G401 (cell line): ENCODE measurements at places on chromosomes 1 and 21. TPM values are rescaled to one million over a fixed set of nuclear protein-coding genes. Genes with fewer than 3 reads are reported as not detected.

- no peak for DNase-seq
Observed at GRCh38 chr1:184648160-184648855, 106.3 kb downstream of the EDEM3 start.

DNA sequence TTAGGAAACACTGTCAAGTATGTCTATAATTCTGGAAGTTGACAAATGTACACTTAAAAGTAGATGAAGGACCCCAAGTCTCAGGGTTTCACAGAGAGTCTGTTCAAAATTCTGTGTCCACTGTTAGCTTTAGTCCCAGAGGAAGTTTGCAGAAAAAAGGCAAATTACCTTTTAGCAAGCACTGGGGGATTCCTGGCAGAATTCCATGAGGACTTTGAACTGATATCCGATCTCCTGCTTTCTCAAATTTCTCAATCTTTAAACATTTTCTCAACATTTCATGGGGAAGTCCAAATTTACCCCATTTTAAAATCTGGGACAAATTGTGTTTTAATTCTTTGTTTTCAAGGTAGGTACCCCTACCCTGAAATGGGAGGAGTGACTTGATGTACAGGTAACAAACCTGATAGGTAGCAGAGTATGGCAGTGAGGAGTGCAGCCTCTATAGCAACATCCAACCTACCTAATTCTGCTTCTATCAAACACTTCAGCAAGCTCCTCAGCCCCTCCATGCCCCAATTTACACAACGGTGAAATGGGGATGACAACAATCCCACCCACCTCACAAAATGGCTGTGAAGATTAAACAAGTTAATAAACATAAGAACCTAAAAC is 344.9 kb downstream of the OMA1 start:
- DNase-seq, result no peak

GRCh38 chr1:169133801-169134502 is 27.5 kb downstream of the ATP1B1 start:
- DNase-seq, result peak; percentile 49

GRCh38 chr1:215523128-215523861 is 43.8 kb upstream of the KCTD3 start:
- DNase-seq, result no peak

- DNase-seq, result no peak
Observed at GRCh38 chr1:17759114-17759513, 4.0 kb downstream of the ACTL8 start.

DNA sequence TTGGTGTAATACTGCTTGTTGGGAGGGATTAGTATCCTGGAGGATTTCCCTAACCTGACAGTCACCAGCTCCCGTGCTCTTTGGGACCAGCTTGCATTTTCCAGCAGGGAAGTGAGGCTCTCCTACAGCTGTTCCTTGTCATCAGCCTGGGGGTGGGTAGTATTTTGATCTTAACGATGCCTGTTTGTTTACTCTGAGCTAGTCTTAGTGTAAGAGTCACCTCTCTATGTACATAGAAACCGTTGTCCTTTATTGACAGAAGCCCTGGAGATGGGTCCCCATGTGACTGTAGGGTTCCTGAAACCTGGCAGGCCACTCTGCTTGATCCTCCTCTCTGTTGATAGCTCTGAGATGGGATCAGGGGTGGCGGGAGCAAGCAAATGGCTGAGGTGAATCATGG is 58.0 kb downstream of the ACP6 start:
- DNase-seq, result no peak

GRCh38 chr1:35726450-35727433 is 8.1 kb upstream of the C1orf216 start:
- DNase-seq, result peak; percentile 84

GRCh38 chr1:147541672-147542568 is 619 bp downstream of the BCL9 start:
- DNase-seq, result peak; percentile 76

DNA sequence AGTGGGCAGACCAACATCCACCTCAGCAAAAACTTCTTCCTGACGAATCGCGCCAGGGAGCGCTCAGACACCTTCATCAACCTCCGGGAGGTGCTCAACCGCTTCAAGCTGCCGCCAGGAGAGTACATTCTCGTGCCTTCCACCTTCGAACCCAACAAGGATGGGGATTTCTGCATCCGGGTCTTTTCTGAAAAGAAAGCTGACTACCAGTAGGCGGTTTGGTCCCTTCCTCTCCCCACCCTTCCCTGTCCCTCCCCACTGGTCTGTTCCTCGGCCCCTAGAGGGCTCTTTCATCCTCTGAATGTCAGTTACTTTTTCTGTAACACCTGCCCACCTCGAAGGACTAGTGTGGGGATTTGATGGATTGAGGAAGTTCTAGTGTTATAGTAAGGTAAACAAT is 46.9 kb downstream of the CAPN2 start:
- DNase-seq, result no peak

DNA sequence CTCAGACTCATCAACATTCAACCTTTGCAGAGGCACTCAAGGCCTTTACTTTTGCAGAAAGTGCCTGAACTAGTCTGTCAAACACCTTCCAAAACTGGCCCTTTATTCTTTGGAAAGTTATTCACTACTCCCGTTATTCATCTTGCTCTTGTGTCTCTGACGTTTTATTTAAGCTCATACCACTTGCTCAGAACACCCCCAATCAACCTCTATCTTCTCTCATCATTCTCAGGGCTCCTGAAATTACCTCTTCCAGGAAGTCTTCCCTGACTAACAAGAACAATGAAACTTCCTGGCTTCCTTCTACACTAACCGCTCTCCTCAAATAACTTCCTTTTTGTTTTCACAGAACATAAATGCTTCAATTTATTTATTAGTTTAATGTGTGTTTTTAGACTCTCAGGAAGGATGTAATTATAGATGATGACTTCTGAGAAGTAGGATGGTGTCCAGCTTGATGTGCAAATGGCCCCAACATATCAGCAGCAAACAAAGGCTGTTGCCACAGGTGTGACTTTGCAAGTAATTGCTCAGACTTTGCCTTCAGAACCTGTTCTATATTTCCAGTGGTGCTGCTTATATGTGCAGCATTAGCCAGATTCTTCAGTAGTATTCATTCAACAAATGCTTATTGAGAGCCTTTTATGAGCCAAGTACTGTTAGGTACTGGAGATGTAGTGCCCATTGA is 22.8 kb upstream of the BATF3 start:
- no peak for DNase-seq

DNA sequence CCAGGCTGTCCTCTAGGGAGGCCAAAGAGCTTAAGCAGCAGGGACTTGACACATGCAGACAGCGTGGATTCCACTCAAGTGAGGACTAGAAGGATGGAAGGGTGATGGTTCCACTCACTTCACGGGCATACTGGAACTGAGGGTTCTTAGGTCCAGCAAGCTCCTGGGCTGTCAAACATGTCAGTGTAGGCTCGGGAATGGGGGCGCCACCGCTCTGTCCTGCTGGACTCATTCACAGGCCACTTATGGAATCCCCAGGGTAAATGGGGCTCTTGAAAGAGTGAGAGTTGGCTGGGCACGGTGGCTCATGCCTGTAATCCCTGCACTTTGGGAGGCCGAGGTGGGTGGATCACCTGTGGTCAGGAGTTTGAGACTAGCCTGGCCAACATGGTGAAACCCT is 27.7 kb upstream of the CSF3R start:
- DNase-seq, result no peak

DNA sequence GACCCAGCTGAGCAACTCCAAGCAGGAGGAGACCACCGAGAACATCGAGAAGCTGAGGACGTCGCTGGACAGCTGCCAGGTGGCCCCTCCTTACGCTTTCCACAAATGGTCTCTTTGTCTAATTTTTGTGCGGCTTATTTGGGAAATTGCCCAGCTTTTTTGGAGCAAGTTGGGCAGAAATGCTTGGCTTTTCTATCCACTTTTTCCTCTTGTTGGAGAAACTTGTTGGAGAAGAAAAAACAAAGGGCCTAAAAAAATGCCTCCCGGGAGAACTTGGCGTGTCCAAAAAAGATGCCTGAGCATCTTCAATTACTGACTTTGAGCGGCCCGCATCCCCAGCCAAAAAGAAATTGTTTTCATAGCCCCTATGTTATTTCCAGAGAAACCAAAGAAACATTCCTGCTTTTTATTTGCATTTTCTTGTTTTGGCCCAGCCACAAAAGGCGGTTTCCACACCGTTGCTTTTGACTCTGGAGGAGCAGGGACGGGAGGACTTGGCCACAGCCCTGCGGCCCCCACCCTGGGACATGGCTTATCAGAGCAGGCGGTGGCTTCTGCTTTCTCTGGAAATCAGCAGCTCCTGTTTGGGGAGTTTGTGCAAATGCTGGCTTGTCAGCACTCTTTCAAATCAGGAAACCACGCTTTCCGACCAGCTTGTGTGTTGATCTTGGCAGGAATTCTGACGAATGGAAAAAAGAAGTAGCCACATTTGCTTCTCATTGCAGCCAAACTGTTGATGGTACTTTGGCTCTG is 81.2 kb upstream of the EFHD2 start:
- DNase-seq, result peak; percentile 83

GRCh38 chr1:35111106-35111505 is 31.9 kb downstream of the ZMYM1 start:
- no peak for DNase-seq

DNA sequence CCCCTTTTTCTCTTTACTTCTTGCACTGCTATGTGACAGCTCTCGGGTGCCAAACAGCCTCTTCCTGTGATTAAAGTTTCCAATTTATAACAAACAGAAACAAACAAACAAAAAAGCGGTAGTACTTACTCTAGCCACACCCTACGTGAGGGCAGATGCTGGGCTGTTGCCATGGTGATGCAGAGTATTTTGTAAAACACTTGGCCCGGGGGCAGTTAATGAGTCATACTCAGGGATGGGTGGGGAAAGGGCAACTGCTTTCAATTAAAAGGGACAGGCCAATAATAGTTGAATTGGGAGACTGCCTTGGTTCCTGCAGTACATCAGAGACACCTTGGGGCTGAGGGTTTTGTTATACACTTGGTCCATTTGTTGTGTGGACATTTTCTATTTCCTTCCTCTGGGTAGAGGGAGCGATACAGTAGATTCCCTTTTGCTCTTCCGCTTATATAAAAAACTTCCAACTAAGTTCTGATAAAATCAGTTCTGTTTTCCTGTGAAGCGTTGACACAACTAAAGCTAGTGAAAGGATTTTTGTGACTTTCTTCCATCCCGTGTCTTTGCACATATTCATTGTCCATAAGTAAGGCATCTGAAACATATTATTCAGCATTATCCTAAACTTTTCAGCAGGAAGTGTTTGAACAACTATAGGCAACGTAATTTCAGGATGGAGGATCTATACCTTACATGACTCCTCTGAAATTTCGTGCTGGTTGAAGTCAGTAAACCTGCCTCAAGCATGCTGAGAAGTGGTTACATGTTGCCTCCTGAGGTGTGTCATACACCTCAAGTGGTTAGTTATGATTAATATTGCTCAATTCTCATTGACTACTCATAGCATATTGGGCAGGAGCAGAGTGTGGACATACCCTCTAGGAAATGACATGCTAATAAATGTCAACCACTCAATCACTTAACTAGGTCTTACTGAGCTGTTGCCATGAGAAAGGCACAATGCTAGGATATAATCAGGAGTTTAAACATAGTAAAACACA is 36.7 kb upstream of the THEM4 start:
- DNase-seq, result no peak

DNA sequence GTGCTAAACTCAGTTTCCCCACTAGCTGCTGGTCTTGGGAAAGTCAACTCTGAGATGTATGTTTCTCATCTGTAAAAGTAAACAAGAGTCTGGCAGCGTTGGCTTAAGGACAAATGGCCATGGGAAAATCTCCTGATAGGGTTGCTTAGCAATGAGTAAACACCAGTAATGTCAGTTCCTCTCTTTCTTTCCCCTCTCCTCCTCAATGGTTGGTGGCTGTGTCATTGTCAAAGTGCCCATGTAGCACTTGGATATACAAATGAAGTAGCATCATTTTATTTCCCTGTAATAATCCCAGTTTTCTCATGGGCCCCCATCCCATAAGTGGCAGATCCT is 2.2 kb upstream of the FYB2 start:
- DNase-seq, result no peak

DNA sequence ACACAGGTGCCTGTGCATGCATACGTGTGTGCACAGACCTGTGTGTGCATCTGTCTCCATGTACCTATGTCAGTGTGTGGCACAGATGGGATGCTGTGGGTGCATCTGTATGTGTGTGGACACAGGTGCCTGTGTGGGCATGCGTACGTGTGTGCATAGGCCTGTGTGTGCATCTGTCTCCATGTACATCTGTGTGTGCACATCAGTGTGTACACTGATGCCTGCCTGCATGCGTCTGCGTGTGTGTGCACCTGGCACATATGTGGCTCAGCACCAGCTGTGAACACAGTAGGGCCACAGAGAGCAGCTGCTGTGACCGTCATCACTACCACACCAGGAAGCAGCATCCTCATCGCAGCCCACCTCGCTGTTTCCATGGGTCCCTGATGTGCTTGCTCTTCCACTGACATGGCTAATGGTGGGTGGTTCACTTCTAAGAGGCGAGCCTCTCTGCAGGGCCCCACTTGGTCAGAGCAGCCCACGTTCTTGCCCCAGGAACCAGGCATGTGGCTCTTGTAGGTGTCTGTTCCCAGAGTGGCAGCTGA is 9.6 kb upstream of the SPATC1L start:
- no peak for DNase-seq

DNA sequence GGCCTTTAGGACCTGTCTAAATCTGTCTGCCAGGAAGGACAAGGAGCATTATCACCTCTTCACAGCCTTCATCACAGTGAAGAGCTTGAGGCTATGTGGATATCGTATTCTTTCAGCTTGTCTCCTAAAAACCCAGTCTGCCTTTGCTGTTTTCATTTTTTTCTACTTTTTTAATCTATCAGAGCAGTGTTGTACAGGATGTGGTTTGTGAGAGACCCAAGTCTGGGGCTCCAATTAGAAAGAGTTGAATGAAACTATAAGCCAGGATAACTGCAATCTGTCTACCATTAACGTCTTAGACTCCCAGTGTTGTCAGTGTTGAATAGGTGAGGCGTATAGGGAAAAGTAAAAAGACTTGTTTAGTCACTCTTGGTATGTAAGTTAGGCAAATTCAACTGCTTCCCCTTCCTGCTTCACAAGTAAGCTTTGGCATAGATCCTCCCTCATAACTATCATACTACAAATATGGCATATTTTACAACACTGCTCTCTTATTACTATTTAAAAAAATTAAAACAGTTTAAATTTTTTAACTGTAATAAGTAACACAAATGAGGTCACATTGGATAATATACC is 1225.8 kb upstream of the PRMT6 start:
- no peak for DNase-seq

GRCh38 chr1:112522621-112523020 is 13.9 kb downstream of the WNT2B start:
- no peak for DNase-seq

DNA sequence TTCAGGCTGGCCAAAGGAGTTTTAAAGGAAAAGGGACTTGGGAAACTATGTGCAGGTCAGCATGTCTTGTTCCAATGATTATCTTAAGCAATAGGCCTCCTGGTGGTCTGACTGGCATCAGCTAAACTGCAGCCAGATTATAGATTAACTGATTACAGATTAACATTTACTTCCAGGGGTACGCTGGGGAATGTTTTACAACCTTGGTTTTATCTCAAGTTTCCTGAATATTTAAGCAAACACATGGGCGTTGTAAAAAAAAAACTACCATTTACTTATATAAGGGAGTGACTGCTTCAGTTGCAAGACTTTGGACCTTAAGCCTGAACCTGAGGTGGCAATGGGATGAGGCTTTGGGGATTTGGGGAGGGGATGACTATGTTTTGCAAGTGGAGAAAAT is 600.6 kb upstream of the B3GALT2 start:
- DNase-seq, result no peak

Gene C1orf141
- not detected in 2 replicates for total RNA-seq

Gene B3GALT2
- not detected in 2 replicates for total RNA-seq

Gene LCE1B
- total RNA-seq, result not detected in 2 replicates

Gene FCGR3B
- not detected in 2 replicates for total RNA-seq

Gene FALEC
- 2.2 TPM in 1 of 2 replicates, not detected in the other for total RNA-seq

Gene IGSF3
- total RNA-seq, result 7.2 and 8.5 TPM in 2 replicates

Gene CD244
- total RNA-seq, result not detected in 2 replicates

Gene LRRC38
- not detected in 2 replicates for total RNA-seq

Gene HES5
- not detected in 2 replicates for total RNA-seq
